ENCODE measurements at places on chromosomes 16 and 17.
A peak's percentile ranks its signal among the peaks of the same experiment; 100 is the strongest.

GRCh38 chr16:35788381-35788780, 2329.0 kb downstream of the TP53TG3F start:
- no peak for DNase-seq

GRCh38 chr17:79388556-79389295, 222.1 kb downstream of the RBFOX3 start:
- peak; percentile 71 for DNase-seq

DNA sequence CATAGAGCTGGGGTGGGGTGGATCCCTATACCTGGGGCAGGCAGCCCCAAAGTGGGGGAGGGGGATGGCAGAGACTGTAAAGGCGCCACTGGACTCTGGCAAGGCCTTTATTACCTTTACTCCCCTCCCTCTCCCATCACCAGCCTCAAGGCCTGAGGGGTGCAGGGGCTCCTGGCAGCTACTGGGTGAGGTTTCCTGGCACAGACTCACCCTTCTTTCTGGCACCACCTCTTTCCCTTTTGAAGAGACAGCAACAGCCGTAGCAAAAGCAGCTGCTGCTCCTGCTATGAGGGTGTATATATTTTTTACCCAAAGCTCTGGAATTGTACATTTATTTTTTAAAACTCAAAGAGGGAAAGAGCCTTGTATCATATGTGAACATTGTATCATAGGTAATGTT, 17.6 kb downstream of the RAPGEFL1 start:
- DNase-seq: no peak

DNA sequence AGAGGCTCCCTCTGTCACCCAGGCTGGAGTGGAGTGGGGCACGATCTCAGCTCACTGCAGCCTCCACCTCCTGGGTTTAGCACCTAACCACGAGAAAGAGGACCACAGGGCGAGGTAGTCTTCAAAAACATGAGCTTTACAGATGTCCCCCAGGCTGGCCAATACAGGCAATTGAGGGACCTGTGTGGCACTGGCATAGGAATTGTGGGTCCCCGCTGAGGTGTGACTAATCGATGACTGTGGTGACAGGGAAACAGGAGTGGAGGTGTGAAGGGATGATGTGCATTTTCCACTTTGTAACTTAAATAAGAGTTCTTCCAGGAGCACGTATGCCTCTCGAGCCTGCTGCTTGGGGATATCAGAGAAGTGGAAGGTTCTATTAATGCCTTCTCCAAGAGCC, 12.6 kb upstream of the ARHGAP17 start:
- no peak for DNase-seq

DNA sequence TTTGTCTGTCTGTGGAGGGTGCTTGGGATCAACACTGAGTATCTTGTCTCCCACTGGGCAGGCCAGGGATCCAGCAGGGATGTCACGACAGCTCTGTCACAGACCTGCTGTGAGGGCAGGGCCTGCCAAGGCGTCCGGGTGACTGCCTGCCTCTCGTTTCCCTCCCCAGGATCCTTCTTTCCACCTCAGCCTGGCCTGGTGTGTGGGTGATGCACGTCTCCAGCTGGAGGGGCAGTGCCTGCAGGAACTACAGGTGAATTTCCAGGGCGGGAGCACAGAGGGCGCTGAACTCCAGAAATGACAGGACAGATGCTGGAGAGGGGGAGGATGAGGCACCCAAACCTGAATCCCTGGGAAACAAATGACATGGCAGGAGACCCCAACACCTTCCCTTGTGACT, 6.8 kb upstream of the MMP15 start:
- DNase-seq: no peak

DNA sequence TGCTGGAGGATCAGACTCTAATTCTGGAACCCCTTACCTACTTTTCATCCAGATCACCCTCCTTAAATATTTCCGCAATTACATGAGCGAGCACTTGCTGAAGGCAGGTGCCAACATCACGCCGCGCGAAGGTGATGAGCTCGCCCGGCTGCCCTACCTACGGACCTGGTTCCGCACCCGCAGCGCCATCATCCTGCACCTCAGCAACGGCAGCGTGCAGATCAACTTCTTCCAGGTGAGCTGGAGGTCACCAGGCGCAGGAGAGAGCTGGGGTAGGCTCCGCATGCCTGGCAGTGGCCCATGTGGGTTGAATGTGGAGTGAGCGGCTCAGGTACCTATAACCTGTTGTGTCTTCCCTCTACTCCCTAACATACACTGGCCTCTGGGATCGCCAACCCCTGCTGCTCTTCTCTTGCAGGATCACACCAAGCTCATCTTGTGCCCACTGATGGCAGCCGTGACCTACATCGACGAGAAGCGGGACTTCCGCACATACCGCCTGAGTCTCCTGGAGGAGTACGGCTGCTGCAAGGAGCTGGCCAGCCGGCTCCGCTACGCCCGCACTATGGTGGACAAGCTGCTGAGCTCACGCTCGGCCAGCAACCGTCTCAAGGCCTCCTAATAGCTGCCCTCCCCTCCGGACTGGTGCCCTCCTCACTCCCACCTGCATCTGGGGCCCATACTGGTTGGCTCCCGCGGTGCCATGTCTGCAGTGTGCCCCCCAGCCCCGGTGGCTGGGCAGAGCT, 10.9 kb downstream of the PLK1 start:
- DNase-seq: no peak

GRCh38 chr17:65774787-65775186, 213.3 kb upstream of the AXIN2 start:
- DNase-seq: no peak

DNA sequence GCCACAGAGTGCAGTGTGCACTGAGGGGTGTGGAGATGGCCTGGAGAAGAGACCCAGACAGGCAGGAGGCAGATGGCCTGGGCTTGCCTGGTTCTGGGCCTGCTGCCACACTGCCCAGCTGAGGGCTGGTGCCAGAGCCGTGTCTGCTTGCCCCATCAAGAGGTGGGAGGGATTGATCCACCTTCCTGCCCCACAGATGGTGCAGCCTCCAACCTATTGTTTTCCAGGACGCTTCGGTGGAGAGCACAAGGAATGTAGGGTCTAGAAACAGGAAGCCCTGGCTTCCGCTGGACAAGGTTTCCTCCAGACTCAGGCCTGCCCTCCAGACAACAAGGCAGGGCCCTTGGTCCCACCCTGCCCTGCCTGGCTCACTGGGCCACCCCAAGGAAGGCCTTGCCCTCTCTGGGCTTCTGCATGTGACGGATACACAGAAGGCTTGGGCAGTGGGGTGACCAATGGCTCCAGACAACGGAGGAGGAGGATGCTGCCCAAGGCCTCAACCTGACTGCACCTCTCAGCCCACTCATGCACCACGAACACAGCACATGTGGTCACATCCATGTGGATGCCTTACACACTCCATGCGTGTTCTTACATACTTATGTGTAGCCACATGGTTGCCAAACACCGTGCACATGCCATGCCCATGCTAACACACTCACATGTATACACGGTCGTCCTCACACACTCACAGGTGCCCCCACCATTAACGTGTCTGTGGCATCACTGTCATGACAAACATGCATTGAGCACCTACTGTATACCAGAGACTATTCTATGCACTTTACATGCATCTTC, 6.5 kb upstream of the CDH5 start:
- DNase-seq: no peak
